ENCODE measurements at places on chromosomes 6 and 20. TPM values are rescaled to one million over a fixed set of nuclear protein-coding genes. Genes with fewer than 3 reads are reported as not detected.

GRCh38 chr6:100482698-100483097 is 18.0 kb upstream of the SIM1 start:
- H3K27me3 ChIP-seq, result no peaks in the 10 kb centered on the region
- no peak overlapping the region for H3K4me3 ChIP-seq
- H3K36me3 ChIP-seq, result no peaks in the 10 kb centered on the region
- DNase-seq, result no peak
- H3K27ac ChIP-seq, result no peak overlapping the region
- no peaks in the 10 kb centered on the region for H3K4me1 ChIP-seq

DNA sequence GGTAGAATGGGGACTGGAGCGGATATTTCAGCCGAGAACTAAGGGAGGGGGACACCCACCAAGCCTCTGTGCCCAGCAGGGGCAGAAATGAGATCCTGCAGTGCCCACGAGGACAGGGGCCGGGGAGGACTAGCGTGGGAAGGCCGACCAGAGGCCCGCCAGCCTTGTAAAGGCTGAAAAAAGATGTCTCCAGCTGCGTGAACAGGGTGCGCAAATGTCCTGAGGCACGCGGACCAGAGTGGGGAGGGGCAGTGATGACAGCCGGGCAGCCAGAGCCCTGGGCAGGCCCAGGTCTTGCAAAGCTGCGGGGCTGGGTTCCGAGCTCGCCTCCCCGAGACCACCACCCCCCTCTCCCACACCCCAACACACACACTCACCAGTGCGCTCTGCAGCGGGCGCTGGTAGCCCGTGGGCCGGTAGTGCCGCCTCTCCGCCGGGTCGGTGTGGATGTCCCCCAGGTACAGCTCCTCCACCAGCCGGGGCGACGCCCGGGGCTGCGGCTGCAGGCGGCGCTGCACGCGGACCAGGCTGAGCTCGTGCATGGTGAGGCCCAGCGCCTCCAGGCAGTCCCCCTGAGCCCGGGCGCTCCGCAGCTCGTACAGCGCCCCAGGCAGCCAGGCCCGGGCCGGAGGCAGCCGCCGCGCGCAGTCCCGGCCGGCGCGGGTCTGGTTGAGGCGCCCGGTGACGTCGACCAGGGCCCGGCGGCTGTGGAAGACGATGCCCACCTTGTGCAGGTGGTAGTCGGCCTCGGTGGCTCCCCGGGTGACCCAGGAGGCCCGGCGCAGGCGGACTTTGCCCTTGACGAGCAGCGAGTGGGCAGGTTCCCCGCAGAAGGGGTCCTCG is 48.2 kb downstream of the APCDD1L start:
- no peaks in the 10 kb centered on the region for H3K4me1 ChIP-seq
- no peak overlapping the region for H3K4me3 ChIP-seq
- no peaks in the 10 kb centered on the region for H3K27me3 ChIP-seq
- H3K27ac ChIP-seq, result no peak overlapping the region

DNA sequence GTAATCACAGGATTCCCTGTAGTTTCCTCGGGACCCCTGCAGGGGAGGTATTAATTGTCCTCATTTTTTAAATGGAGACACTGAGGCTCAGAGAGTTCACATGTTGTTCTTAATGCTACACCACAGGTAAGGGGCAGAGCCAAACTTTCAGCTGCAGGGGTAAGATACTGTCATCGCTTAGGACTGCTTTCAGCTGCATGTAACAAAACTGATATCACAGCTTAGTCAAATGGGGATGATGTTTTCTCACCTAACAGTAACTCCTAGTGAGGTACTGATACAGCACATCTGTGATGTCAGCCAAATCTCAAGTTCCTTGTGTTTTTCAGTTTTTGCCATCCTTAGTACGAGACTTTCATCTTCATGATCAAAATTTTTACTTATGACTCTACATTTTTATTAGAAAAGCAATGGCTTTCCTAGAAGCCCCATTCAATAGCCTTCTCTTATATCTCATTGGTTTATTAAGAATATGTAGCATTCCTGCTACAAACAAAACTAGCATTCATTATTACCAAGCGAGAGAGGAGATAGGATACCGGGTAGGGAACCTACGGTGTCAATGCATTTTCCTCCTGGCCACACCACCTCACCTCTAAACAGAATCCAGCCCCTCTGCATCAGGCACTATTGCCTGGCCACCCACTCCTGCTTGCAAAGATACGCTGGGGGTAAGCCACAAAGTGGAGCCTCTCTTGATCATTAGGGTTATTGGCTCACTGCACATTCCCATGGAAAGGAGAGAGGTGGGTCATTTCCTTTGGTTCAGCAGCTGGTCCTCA is 557.5 kb downstream of the CD83 start:
- no peaks in the 10 kb centered on the region for H3K27me3 ChIP-seq
- H3K36me3 ChIP-seq, result no peaks in the 10 kb centered on the region
- no peak overlapping the region for H3K4me3 ChIP-seq
- DNase-seq, result no peak
- H3K27ac ChIP-seq, result no peak overlapping the region

DNA sequence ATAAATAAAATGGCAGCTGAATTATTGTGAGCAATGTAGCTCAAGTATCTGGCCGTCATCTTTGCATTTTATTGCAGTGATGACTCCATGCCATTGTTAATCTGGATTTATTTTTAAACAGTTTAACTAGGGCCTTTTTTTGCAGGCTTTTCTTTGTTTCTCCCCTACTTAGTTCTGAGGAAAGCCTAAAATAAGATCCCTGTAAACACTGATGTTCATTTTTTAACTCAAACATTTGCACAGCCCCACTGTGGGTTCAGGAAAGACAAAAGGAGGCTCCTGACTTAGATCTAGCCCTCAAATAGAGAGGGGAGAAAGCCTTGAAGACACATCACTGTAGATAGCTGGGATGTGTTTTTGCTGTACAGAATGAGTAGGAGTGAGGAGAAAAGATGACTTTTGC is 69.2 kb downstream of the PLEKHG1 start:
- DNase-seq, result no peak
- peak overlapping the region; percentile 54 for H3K27ac ChIP-seq
- H3K4me1 ChIP-seq, result peaks cover 32% of the 10 kb centered on the region
- H3K4me3 ChIP-seq, result no peak overlapping the region

DNA sequence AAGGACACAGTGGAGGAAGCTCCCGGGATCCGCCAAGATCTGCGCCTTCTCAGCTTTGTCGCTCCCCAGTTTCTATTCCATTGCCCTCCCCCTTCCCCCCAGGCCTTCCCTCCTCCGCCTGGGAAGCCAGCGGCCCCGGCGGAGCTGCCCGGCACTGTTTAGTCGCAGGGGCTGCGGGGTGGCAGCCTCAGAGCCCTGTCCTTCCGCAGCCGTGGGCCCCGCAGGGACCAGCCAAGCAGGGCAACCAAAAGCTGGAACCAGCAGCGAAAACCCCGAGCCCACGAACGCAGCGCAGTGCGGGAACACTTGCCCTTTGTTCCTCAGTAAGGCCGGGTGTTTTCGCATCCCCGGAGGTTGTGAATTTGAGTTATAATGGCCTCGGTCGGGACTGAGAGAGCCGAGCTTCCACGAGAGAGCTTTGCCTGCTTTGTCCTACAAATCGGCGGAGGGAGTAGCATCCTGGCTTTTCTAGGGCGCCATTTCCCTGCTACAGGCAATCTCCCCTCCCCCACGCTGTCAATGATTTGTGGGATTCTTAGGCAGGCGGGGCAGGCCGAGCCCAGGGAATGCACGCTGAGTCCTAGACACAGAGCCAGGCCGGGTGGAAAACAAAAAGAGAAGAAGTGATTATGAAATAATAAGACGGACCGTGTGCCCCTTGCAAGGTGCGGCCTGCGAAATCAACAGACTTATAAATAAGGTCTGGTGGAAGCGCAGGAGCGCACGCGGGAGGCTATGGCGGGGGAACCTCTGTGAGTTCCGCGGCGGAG is 4.0 kb upstream of the TUBB2B start:
- peaks cover 44% of the 10 kb centered on the region for H3K4me1 ChIP-seq
- H3K36me3 ChIP-seq, result no peaks in the 10 kb centered on the region
- peaks cover 15% of the 10 kb centered on the region for H3K27me3 ChIP-seq
- no peak overlapping the region for H3K4me3 ChIP-seq
- H3K27ac ChIP-seq, result peak overlapping the region; percentile 24

DNA sequence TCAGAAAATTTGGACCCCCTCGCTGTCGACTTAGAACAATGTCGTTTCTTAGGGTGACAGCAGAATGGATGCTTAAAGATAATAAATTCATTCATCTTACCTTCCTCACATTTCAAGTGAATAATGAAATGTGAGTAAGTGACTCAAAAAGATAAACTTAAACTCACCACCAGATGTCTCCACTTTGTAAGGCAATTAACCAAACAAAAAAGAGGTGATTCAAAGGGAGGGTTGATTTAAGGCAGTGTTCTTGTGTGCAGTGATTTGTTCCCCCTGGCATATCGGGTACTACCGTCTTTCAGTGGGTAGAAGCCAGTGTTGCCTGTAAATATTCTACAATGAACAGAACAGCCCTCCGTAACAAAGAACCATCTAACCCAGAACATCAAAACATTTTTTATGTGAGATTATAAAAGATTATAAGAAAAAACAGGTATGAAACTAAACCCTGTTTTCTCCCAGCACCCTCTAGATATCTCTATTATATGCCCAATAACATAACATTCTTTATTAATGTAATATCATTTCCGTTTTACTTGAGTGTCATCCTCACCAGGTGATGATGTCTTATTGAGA is 589.7 kb downstream of the CBLN4 start:
- no peaks in the 10 kb centered on the region for H3K36me3 ChIP-seq
- no peaks in the 10 kb centered on the region for H3K27me3 ChIP-seq
- H3K4me1 ChIP-seq, result no peaks in the 10 kb centered on the region
- no peak overlapping the region for H3K27ac ChIP-seq
- no peak overlapping the region for H3K4me3 ChIP-seq
- DNase-seq, result no peak

The OR12D3 gene
- total RNA-seq, result not detected

The CTCFL gene
- total RNA-seq, result not detected

The HIVEP1 gene
- total RNA-seq, result 26.5 TPM

The FAM162B gene
- total RNA-seq, result 9.5 TPM

Data from thyroid gland (tissue), 4 donors.